ENCODE measurements at places on chromosomes 5 and 9.

DNA sequence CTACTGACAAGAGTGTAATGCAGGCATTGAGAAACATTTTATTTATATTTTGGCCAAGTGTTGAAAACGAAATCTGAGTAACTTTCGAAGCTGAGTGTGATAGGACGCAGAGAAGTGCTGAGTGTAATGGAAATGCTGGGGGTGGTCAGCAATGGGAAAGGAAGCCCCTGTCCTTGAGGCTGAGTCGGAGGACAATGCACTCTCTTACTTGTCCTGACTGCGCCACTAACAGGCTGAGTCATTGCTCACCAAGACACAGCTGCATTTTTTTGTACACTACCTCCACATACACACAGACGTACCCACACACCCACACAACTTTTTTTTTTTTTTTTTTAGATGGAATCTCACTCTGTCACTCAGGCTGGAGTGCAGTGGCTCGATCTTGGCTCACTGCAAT lies 637.7 kb downstream of the SLCO4C1 start:
- DNase-seq = no peak

GRCh38 chr9:12702160-12702758 lies 9.1 kb downstream of the TYRP1 start:
- no peak for DNase-seq

DNA sequence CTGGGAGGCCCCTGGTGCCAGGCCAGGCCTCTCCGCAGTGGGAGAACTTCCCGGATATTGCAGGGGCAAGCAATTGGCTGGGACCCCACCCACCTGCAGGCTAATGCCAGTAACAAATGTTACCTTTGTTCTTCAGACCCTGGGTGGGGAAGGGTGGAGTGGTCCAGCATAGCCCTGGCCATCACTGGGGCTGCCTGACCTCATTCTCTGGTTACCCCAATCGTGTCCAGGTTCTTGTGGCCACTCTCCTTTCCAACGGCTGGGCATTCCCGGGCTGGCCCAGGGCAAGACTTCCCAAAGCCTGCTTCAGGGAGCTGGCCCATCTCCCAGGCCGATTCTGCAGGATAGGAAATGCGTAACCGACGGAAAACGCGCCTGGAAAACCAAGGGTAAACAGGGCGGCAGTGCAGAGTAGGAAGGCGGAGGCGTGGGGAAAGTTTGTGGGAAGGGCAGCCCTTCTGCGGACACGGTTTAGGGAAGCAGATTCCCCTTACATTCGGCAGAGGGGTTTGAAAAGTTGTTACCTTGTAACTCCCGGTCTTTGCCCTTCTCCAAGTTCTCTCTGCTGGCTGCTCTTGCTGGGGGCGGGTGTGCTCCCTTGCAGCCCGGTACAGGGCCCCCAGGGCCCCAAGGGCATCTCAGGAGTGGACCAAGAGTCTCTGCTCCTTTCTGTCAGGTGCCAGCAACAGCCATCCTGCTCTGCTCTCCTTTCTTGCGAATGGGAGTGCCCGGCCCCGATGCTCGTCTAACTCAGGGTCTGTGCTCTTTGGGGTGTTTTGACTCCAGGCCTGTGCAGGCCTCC lies 3.5 kb downstream of the NRARP start:
- DNase-seq = no peak

- no peak for DNase-seq
Measured at GRCh38 chr9:78622126-78622525, 325.2 kb downstream of the PSAT1 start.

- no peak for DNase-seq
Measured at GRCh38 chr9:91371894-91372293, 10.2 kb upstream of the AUH start.

- no peak for DNase-seq
Measured at GRCh38 chr5:65334077-65334476, 147.6 kb downstream of the ADAMTS6 start.

DNA sequence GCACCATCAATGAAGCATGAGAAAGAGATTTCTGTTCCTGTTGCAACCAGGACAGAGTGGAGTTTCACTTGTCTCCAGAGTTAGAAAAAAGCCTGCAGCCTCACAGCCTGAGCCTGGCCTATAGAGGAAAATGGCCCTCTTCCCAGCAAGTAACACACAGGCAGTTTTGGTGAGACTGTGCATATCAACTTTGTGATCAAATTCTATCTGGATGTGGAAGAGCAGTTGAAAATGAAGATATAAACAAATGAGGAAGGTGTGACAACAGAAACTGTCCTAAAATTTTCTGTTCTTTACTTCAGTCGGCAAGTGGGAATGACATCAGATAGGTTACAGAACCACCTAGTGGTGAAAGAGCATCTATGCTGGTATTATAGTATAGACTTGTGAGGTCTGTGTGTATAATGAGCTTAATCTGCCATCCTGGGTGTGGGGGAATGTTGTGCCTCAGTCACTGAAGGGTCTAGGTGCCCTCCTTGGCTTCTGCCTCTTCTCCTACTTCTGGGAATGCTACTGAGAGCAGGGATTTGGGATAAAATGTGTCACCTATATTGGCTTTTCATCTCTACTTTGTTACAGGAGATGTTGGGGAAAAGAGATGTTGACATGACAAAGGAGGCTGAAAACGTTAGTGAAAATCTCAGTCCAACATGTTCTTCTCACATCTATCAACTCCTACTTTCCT lies 28.2 kb downstream of the YIPF5 start:
- no peak for DNase-seq

DNA sequence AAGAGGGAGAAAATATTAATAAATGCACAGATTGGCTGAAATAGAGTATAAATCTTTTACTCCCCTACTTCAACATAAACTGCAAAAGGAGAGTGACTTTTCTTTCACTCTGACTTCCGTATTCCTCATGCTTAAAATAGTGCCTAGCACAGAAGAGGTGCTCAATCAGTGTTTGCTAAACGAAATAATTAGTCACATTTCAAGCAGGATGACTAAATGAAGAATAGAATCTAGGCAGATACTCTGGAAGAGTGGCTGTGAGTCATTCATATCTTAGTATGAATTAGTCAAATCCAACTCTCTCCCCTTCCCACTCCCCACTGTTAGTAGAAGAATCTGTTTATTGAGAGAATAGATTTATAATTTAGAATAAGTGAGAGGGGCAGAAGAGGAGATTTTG lies 4.8 kb downstream of the CD274 start:
- DNase-seq = no peak

DNA sequence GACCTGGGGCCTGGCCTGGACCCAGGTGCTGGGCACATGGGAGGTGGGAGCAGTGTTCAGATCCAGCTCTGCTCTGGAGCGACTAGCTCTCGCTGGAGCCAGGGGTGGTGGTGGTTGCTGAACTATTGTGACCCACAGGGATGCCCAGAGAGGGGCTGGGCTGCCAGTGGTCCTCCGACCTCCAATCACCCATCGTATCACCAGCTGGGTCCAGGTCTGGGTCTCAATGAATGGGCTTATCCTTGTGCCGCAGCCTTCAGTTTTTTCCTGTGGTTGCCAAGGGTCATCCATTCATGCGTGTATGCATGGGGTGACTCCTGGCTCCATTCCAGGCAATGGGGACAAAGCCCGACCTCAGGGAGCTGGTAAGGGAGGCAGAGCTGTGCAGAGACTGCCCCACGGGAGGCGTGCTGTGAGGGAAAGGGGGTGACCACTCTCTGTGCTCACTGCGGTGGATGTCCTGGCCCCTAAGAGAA lies 68.6 kb upstream of the RNF130 start:
- DNase-seq = no peak

- DNase-seq = no peak
Measured at GRCh38 chr5:132134384-132134783, 60.8 kb downstream of the CSF2 start.

DNA sequence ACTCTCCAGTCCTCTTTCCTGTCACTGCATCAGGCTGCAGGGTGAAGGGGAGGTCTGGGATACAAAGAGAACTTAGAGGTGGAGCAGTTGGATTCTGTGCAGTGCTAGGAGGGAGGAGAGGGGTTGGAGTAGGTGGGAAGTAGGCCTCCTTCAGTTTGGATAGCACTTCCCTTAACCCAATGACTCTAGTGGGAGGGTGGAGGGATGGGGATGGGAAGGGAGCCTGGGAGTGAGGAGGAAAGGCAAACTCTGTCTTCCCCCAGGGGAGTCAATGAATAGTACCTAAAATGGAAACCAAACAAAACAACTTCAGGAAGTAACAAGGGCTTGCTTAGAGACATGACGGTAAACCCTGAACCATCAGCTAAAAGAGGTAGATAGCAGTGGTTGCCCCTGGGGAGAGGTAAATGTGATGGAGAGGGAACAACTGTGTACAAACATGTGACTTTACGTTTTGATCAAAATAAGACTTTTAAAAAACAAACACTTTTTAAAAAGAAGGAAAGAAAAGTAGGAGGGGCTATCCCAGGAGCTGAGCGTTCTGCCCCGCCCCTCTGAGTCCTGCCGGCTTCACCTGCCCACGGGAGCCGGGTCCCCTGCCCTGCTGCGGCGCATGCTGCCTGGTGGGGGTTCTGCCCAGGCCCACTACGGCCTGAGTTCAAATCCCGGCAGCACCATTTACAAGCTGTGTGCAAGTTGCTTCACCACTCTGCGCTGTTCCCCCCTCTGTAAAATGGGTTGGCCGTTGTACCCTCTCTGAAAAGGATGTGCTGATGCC lies 30.9 kb downstream of the GSN start:
- DNase-seq = no peak

All from D721Med (cell line).